ENCODE measurements at places on chromosomes 13 and 19. TPM values are rescaled to one million over a fixed set of nuclear protein-coding genes. Genes with fewer than 3 reads are reported as not detected.

DNA sequence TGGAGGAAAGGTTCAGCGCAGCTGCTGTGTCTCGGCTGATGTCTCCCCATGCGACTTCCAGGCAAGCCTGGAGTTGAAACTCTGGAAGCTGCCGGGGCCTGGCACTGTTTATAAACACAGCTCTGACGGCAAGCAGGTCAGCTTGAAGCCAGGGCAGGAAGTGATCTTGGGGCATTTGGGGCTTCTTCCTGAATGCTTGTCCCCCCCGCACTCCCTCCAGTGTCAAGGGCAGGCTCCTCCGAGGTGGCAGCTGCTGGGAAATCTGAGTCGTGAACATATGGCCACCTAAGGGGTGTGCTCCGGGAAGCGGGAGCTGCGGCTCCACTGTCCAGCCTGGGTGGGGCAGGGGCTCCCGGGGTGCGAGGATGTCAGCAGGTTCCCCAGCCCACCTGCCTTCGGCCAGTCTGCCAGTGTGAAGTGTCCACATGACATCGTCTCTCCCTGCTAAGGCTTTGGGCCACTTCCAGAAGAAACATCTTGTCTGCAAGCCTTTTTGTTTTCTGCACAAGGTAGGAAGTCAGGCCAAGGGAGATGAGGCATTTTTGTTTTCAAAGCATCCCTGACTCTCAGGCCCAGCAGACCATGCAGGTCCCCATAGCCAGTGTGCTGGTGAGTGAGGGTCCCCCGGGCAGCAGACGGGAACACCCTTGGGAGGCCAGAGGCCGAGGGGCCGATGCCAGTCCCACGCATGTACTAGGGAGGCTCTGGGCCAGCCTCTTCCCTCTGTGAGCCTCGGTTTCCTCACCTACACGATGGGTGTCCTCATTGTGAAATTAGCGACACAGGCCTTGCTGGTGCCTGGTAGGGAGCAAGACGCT, 2.7 kb downstream of the PIAS4 start:
- no peak for DNase-seq

DNA sequence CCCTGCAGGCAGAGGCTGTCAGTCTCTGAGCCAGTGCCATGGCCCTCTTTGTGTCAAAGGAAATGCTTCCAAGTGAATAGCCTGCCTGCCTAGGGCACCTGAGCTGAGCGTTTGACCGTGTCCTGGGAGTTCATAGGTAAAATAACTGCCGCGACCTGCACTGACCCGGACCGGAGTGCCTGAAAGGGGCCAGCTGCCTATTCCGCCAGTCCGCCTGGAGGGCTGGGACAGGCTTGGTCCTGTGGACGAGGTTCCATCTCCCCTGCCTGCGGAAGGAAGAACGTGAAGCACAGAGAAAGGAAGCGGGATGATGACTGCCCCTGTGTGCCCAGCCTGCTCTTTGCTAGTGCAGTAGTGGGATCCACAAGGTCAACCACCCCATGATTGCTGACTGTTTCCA, 17.5 kb upstream of the ZNF492 start:
- no peak for DNase-seq

DNA sequence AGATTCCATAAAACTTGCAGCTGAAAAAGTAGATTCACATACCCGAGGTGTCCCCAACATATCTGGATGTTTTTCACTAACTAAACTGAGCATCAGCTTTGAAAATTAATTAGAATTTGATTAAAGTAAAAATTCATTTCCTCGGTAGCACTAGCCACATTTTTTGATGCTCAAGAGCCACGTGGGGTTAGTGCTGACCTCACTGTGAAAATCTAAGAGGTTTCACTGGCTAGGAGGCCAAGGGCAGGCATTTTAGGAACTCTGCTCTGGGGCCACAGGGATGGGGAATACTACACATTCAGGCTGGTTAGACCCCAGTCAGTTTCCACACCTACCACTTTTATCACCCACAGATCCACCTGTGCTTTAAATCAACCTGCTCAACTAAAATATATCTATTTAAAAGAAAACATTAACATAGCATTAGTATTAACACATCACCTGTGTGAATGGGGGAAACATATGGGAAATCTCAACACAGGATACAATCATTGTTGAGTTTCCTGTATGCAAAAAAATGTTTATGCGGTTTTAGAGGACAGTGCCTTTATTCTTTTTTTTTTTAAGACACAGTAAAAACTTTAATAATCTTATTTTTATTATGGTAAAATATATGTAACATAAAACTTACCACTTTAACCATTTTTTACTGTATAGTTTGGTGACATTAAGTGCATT, 45.5 kb downstream of the BRD4 start:
- DNase-seq = no peak

GRCh38 chr19:53007200-53007599, 6.5 kb upstream of the ERVV-1 start:
- no peak for DNase-seq

- DNase-seq = no peak
Measured at GRCh38 chr13:48278806-48279205, 24.7 kb upstream of the RB1 start.

DNA sequence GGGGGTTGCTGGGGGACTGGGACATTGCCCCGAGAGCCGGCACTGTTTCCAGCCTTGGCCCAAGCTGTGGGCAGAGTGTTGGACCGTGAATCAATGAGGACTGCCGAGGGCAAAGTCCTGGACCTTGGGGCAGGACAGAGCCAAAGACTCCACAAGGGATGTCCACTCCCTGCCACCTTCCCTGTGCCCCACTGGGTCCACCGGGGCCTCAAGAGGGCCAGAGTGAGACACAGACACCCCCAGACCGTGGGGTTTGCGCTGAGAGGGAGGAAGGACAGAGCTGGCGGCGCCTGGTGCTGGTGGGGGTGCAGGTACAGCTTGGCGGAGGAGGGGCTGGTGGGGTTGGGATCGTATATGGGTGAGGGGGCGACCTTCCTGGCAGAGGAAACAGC, 11.8 kb downstream of the MAST3 start:
- no peak for DNase-seq

- no peak for DNase-seq
Measured at GRCh38 chr19:55212447-55212846, 3.1 kb upstream of the PTPRH start.

DNA sequence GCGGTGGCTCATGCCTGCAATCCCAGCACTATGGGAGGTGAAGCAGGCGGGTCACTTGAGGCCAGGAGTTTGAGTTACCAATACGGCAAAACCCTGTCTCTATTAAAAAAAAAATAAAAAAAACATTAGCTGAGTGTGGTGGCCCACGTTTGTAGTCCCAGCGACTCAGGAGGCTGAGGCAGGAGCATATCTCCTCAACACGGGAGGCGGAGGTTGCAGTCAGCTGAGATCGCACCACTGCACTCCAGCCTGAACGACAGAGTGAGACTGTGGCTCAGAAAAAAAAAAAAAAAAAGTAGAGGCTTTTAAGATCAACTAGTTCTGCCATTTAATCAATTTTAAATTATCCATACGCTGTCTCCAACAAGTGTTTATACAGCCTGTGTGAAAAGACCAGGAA, 1130.3 kb downstream of the PCDH9 start:
- DNase-seq = no peak

DNA sequence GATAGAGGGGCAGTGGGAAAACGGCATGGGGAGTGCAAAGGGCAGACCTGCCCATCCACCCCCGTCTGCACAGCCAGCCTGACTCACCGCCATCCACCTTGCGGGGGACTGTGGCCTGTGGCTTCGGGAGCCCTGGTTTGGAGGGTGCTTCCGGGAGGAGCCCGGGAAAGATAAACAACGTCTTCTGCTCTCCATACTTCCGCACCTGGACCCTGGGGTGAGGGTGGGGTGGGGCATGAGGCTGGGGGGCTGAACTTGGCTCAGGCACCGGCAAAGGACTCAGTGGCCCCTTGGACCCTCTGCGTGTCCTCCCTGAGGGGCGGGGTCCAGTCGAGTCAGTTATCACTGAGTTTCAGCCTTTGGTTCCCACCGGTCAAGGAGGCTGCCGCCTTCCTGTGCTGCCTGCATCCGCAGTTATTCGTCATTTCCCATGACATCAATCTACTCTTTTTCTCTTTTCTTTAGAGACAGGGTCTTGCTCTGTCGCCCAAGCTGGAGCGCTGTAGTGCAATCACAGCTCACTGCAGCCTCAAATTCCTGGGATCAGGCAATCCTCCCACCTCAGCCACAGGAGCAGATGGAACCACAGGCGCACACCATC, 3.2 kb downstream of the GPR108 start:
- no peak for DNase-seq

GRCh38 chr19:14818588-14818987, 16.4 kb downstream of the OR7A5 start:
- no peak for DNase-seq

- no peak for DNase-seq
Measured at GRCh38 chr13:66427458-66427861, 802.7 kb downstream of the PCDH9 start.

- DNase-seq = no peak
Measured at GRCh38 chr13:71605744-71606143, 261.3 kb downstream of the DACH1 start.

GRCh38 chr19:46192992-46193650, 36.4 kb upstream of the IGFL1 start:
- no peak for DNase-seq

- no peak for DNase-seq
Measured at GRCh38 chr13:74574964-74575728, 440.9 kb upstream of the KLF12 start.

DNA sequence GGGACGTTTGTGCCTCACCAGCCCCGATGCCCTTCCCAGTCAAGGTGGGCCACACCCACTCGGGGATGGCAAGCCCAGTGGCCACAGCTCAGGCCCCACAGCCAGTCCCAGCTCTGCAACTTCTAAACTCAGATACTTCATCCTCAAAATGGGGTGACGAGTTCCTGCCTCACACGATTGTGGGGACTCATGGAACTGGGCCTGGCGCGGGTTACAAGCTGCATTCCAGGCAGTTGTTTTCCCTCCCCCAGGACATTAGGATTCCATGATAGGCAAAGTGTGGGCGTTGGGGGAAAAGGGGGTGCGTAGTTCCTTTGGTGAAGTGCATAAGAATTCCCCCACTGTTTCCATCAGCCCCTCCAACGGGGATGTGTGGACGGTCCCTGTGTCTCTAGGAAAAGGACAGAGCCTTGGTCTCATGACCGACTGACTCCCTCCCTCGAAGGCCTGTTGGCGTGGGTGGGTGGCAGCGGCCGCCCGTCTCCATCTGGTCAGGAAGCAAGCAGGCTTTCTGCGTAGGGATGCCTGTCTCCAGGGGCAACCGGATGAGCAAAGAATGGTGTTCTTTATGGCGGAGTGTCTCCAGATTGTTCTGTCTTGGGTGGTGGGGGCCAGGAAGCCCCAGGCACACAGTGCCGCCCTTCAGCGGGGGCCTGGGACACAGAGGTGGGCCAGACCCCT, 21.1 kb upstream of the NPAS1 start:
- no peak for DNase-seq

DNA sequence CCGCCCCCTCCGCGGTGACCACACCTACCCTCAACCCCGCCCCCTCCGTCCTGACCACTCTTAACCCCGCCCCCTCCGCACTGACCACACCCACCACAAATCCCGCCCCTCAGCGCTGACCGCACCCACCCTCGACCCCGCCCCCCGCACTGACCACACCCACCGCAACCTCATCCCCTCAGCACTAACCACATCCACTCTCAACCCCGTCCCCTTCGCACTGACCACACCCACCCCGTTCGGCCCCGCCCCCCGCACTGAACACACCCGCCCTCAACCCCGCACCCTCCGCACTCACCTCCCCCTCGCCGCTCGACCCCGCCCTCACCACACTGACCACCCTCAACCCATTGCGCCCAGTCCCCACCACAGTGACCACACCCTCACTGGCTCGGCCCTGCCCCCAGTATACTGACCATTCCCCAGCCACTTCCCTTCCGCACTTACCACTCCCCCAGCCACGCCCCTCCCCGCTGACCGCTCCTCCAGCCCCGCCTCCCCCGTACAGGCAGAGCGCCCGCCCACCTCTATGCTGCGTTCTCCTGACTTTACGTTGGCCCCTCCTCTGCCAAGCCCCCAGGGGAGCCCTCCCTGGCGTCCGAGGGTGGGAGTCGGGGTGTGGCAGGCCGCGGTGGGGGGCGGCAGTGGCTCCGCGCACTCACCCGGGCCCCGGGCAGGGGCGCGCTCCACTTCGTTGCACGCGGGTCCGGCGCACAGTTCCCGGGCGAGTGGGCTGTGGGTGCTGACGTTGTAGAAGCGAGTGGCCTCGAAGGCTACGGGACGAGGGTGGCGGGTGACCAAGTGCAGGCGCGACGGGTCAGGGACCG, 8.4 kb downstream of the F2RL3 start:
- peak; percentile 70 for DNase-seq

- DNase-seq = no peak
Measured at GRCh38 chr19:39705578-39706188, 1.4 kb downstream of the LGALS14 start.

GRCh38 chr19:38543807-38544568, 73.8 kb downstream of the MAP4K1 start:
- DNase-seq = no peak

- DNase-seq = no peak
Measured at GRCh38 chr19:609004-609346, 19.3 kb downstream of the HCN2 start.

- peak; percentile 85 for DNase-seq
Measured at GRCh38 chr19:41934849-41935374, 6.7 kb upstream of the ERFL start.

DNA sequence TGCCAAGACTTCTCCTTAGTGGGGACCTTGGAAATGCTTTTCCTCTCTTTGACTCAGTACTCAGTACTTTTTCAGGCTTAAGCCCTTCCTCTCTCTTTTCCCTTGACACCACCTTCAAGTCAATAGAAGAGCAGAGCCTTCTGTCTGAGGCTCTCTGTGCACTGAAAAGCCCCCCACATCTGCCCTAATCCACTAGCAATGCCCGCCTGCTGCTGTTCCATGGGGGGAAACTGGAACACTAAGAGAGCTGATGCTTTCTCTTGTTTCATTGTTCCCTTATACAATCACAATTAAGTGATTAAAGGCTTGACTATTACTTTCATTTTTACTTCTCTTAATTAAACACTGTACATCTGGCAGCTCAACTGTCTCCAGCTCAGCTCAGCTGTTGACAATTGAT, 254.5 kb downstream of the SLITRK6 start:
- DNase-seq = no peak

TBXA2R gene
- total RNA-seq = not detected

ZNF134 gene
- total RNA-seq = 26.8 TPM

IL4I1 gene
- 0.40 TPM for total RNA-seq

CLEC4M gene
- total RNA-seq = 0.36 TPM

ATP8A2 gene
- 0.49 TPM for total RNA-seq

ZNF177 gene
- total RNA-seq = 12.7 TPM

ZNF607 gene
- 28.9 TPM for total RNA-seq

PSG2 gene
- total RNA-seq = not detected

OR7G3 gene
- total RNA-seq = not detected

NCLN gene
- 54.6 TPM for total RNA-seq

PCSK4 gene
- total RNA-seq = 37.7 TPM

GAS6 gene
- total RNA-seq = 11.5 TPM

IGFL1 gene
- total RNA-seq = not detected

NLRP4 gene
- not detected for total RNA-seq

URAD gene
- not detected for total RNA-seq

SERPINE3 gene
- not detected for total RNA-seq

SGCG gene
- not detected for total RNA-seq

GSX1 gene
- total RNA-seq = not detected

ZNF571 gene
- total RNA-seq = 8.5 TPM

All from progenitor cell of endocrine pancreas (in vitro differentiated cells).